ENCODE measurements at places on chromosomes 11 and 22.

- no peak for ATAC-seq
Measured at GRCh38 chr11:32902089-32902665, 9.6 kb downstream of the QSER1 start.

DNA sequence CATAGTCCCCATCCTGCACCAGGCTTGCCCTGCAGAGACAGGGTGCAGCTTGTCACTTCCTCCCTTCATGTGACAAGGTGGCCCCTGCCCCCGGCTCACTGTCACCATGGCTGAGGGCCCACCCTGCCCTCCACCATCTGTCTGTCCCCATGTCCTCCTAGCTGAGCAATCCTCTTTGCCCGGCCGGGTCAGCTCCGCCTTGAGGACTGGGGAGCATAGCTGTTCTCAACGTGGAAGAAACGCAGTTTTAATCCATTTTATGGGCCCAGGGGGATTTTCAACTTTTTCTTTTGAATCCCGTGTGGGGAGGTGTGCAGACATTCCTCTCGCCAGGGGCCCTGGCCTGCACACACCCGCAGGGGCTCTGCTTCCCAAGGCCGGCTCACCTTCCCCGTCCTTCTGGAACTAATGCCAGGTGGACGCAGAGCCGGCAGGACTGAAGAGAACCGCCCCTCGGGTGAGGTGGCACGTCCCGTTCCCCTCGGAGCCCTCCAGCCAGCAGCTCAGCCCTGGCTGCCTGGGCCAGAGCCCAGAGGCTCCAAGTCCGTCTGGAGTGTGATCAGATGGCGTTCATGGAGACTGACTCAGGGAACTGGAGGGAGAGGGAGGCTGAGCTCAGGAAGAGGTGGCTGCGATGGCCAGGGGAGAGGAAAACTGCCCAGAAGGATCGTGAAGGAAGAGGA, 1108.7 kb downstream of the BRD1 start:
- ATAC-seq = no peak

DNA sequence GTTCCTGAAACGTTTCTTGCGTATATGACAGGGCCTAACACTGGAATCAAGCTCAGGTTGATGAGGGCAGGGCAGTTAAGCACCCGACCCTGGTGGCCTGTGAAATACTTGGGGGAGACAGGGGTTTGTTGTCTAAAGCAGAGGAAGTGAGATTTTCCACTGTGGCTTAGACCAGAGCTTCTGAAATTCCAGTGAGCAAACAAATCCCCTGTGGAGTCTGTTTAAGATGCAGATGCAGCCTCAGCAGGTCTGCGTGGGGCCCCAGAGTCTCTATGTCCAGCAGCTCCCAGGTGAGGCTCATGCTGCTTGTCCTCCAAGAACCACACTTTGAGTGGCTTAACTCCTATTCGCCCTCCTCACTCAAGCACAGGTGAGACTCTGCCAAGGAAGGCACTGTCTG, 39.1 kb upstream of the PRAME start:
- ATAC-seq = no peak

DNA sequence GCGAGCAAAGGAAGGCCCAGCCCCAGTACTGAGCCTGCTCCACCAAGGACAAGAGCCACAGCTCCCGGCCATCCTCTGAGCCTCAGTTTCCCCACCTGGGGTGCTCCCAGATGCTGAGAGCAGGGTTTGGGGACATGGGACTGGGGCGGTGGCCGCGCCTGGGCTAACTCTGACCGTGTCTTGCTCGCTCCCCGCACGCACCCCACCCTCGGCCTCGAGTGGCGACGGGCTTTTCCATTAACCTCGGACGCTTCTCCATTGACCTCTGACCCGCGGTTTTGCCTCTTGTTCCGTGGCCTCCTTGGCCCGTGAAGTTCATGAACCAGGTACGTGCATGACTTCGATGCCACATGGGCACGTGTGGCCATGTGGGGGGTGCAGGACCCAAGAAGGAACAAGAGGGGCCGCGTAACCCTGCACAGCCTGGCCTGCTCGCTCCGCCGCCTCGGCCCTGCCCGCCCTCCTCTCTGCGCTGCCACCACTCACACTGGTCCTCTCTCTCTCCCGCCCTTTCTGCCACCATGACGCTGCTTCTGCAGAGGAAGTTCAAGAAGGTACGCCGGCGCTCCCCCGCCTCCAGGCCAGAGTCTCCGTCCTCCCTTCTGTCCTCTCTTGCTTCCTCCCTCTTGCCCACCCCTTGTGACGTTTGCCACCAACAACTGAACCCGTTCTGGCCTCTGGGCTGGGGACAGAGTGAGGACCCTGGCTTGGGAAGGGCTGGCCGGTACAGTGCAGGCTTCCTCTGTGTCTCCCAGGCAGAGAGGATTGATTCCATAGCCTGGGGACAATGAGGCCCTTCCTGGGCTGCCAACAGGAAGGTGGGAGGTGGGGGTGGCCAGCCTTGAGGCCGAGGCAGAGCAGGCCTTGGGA, 6.9 kb downstream of the TNNT3 start:
- ATAC-seq = peak; percentile 47

DNA sequence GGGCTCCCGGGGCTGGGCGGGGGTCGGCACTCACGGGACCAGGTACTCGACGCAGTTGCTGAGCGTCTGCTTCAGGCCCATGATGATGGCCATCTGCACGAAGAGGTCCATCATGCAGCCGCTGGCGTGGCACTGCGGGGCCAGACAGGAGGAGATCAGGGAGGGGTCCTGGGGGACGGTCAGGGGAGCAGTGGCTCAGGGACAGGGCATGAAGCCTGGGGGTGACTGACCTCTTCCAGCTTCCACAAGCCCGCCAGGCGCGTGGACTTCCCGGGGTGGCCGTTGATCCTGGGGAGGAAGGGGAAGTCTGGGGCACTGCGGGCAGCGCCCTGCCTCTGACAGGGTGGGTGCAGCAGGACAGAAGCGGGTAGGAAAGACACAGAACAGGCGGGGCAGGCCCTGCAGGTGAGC, 6.1 kb upstream of the SIGIRR start:
- ATAC-seq = no peak

- ATAC-seq = no peak
Measured at GRCh38 chr11:60252213-60253108, 9.5 kb upstream of the MS4A4E start.

DNA sequence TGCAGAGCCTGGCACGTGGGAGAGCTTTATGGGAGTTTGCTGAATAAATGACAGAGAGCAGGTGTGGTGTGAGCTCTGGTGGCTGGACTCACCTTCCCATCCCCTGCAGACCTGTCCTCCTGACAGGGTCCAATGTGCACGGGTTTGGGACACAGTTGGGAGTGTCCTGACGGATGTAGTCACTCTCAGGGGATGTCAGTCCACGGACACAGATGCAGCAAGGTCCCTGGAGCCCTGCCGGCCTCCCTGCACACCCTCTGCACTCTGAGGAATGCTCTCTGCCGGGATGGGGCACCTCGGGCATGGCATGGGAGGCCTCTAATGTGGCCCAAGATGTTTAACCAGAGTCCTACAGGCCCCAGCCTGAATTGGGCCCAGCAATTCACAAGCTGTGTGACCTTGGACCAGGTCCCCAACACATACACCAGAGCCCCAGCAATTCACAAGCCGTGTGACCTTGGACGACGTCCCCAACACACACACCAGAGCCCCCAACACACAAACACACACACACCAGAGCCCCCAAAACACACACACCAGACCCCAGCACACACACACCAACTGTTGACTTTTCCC, 30.0 kb upstream of the RFPL3 start:
- ATAC-seq = no peak

DNA sequence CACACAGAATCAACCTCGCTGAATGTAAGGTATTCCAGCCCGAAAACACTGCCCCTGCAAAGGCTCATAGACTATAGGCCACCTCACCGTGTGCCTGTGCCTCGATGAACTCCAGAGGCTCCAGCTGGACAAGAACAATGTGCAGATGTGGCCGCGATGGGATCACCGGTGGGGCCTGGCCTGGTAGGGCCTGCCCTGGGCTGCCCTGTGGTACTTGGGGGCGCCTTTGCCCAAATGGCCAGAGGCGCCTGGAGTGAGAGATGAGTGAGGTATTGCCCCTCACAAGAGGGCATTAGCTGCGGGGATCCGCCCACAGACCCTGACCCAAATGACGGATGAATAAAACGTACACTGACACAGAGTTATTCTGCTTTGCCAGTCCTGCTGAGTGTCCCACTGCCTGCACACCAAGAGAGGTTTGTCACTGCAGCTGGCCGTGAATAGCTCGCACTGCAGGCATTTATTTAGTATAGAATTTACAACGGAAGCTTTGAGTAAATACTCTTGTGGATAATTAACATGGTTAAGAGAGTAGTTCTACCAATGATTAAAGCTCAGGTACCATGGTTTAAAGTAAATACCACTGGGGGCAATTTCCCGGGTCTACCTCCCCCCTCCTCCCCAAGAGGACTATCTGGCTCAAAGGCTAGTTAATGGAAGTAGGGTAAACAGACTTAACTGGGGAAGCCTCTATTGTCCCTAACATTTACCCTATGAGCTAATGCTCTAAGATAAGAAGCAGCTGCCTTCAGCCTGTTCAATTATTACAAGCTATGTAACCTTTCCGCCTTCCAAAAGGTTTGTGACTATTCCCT, 101.1 kb upstream of the IGLL5 start:
- ATAC-seq = no peak

DNA sequence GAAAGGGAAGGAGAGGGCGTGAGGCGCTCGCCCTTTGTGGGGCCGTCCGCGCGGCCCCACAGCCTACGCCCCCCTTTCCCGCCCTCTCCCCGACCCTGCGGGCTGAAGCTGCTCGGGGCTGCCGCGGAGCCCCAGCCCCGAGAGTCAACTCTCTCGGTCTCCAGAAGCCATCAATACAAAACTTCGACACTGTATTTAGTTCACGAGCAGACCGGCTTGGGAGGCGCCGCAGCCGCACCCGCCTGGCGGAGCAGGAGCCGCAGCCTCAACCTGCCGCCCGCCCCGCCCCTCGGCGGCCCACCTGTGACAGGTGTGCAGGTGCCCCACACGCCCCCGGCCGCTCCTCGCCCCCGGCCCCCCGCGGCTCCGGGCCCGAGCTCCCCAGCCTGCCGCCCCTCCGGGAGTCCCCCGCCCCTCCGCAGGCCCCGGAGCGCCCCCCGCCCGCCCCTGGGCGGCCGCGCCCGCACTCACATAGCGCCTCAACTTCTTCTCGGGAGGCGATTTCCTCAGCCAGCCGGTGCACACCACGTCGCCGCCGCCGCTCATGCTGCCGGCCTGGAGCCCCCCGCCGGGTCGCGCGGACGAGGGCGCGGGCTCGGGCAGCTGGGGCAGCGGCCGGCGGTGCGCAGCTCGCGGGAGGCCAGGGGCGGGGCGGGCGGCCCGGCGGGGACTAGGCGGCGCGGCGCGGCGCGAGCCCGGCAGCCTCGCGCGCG, at the start of gene GAB2:
GAB2 (minus strand) TSS at position 646 of the 713 bp plus-strand sequence; CDS start at position 546, 100 bp downstream.
- ATAC-seq = no peak

DNA sequence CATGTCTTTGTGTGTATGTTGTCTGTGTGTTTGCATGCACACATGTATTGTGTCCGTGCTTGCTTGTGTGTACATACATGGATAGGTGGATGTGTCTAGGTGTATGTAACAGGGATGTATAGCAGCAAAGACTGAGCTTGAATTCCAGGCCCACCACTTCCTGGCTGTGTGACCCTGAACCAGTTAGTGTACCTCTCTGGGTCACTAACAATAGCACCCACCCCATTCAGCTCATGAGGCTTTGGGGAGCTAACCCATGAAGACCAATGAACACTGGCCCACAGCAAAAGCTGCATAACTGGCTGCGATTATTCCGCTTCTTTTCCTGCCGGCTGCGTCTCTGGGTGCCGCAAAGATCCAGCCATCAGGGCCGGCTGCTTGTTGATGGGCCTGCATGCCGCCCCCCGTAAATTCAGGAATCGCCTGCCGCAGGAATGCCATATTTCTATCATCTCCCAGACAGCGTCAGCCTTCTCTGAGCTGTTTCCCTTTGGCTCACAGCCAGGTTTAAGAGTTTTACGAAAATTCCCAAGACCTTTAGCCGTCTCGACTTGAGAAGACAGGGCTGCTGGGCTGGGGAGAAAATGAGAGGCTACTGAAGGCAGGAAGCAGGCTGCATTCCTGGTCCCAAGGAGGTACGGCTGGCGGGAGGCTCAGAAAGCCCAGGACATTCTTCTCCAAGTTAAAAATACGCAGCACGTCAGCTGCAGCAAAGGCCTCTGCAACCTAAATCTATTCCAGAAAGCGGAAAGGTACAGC, 224.6 kb downstream of the MN1 start:
- peak; percentile 29 for ATAC-seq

GRCh38 chr22:20752873-20753272, 21.0 kb upstream of the SERPIND1 start:
- no peak for ATAC-seq

DNA sequence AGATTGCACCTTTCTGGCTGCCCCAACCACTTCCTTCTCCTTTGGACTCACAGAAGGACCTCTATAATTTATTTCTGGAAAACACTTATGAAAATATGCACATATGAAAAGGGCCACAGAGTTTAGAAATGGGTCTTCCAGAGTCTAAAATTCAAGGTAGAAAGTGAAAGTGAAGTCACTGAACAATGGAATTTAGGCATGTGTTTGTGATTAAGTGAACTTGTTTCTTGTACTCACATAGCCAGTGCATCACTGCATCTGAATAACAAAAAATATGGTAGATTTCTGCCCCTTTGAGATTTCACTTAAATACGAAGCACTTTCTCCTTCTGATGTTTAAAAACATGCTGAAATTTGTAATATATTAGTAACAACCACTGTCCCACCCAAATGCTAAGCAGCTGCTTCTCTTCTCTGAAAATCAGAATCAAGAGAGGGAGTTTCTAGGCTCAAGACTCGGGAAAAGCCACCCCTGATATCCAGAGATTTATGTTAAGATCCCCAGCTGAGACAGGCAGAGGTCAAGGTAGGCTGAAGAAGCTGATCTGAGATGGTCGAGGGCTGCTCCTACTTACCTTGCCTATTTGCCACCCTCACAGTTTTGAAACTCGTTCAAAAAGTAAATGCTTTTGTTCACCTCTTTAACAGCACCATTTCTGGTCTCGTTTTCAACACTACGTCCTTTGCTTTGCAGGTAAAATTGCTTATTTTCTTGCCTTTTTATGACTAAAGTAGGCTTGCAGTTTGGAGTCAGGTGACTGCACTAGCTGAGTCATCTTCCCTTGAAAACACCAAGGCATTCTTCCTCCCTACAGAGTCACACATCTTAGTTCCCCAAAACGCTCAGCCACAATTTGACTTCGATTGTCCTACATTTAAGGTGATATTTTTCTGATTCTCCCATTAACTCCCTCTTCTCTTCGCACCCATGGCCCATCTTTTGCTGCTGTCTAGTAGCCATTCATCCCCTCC, at the start of gene XKR3:
XKR3 (minus strand) TSS at position 696 of the 972 bp plus-strand sequence. CDS start 17,338 bp downstream, outside the sequence.
- no peak for ATAC-seq

DNA sequence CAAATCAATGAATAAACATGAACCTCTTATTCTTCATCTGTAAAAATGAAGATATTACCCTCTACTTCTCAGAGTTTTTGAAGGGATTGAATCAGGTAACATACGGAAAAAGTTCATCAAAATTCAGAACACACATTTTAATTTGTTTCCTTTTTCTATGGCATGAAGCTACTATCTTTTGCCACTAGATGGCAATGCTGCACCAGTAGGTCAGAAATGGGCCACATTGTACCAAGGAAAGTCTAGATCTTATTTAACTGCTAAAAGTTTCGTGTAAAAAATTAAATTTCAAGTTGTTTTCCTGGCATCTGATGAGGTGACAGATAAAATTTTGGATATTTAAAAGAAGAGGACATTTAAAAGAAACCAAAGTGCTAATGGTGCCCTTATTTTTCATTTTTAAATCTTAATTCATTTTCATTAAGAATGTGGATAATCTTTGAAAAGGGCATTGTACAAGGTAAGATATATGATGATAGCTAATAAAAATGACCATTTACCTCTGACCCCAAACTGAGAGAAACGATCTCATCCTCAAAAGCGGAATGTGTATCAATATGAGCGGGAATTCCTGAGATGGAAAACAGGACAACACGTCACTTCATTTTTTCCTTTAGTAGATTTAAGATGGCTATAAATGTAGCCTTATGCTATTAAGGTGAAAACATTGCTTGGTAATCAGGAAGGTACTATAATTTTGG, 16.1 kb downstream of the ALKBH8 start:
- ATAC-seq = peak; percentile 25
